ENCODE measurements at places on chromosomes 6 and 20.

DNA sequence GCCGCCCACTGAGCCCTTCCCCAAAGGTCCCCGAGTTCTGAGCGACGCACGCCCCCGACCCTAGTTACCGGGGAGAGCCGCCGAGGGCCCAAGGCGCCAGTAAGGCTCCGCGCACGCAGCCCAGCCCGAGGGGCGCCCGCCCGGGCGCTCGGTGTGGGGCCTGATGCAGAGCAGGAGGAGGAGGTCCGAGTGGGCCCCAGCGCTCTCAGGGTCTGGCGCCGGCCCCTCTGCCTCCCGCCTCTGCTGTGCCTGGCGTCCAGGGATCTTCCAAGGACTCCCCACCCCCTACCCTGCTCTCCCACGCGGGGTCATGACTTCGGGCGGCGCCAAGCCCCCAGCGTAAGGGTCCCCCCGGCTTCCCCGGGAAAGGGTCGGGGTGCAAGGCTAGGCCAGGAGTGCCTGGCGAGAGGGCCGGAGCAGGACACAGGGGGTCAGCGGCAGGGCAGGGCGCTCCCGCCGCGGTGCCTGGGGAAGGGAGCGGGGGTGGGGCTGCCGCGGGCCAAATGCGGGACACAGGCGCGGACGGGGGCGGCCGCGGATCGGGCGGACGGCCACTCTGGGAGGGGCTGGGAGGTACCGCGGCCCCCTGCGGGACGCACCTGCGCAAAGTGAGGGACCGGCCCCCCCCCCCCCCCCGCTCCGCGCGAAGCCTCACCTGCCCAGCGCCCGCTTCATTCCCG is 637 bp downstream of the ABHD12 start:
- no peak for DNase-seq

- no peak for DNase-seq
Measured at GRCh38 chr6:149334201-149334600, 16.7 kb downstream of the TAB2 start.

DNA sequence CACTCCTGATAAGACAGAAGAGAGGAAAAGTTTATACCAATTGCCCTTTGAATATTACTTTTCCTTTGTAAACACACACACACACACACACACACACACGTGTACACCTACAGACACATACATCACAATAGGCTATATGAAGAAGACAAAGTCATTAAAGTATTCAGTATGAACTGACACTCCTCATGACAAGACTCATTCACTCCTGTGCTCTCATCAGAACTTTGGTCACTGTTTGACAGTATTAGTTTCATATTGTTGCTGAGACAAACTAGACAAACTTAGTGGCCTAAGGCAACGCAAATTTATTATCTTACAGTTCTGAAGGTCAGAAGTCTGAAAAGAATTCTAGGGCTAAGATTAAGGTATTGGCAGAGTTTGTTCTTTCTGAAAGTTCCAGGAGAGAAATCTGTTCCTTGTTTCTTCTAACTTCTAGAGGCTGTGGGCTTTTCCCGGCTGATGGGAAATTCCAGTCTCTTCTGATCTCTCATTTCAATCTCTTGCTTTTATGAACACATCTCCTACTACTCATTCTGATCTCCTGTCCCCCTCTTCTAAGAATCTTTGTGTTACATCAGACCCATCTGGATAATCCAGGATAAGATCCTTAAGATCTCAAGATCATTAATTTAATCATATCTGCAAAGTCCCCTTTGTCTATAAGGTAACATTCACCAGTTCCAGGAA is 171.3 kb downstream of the HACE1 start:
- no peak for DNase-seq

GRCh38 chr6:47934023-47934422 is 152.2 kb downstream of the OPN5 start:
- no peak for DNase-seq

- no peak for DNase-seq
Measured at GRCh38 chr6:128479048-128479666, 41.2 kb downstream of the PTPRK start.

DNA sequence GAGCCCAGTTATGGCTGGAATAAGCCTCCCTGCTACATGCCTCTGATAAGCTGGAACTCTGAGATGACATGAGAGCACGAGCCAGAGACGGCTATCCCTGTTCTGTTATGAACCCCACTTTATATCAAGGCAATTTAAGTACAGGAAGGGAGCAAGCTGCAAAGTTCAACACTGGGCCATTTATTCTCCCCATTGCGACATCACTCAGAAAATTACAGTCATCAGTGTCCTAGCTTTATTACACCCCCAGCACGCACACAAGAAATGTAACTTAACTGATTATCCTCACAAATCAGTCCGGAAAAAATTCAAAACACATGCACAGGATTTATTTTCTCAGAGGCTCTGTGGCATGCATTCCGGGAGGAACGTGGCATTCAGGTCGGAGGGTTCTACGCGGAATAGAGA is 125.3 kb upstream of the SLC2A12 start:
- no peak for DNase-seq

DNA sequence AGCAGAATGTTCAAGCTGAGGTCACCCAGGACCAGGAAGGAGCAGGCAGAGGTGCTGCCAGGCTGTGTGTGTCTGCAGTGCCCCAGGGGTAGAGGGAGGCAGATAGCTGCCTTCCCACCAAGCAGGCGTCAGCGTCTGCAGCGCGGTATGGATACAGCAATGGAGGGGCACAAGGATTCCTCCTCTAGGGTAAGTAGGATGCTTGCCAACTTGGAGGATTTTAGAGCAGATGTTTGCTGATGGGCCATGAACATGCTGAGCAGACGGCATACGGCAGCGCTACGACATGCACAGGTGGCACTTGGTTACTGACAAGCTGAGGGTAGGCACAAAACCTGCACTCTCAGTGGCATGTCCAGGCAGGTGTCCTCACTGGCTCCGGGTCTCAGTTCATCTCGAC is 48.1 kb downstream of the PSMG4 start:
- DNase-seq, result no peak

GRCh38 chr6:132380358-132381029 is 20.8 kb downstream of the MOXD1 start:
- no peak for DNase-seq

- DNase-seq, result no peak
Measured at GRCh38 chr20:52945862-52946522, 26.2 kb upstream of the TSHZ2 start.

- DNase-seq, result no peak
Measured at GRCh38 chr6:89221971-89222711, 5.0 kb upstream of the GABRR1 start.

- no peak for DNase-seq
Measured at GRCh38 chr6:165833355-165833754, 170.3 kb upstream of the PDE10A start.
